ENCODE measurements at places on chromosomes 11 and 22.

DNA sequence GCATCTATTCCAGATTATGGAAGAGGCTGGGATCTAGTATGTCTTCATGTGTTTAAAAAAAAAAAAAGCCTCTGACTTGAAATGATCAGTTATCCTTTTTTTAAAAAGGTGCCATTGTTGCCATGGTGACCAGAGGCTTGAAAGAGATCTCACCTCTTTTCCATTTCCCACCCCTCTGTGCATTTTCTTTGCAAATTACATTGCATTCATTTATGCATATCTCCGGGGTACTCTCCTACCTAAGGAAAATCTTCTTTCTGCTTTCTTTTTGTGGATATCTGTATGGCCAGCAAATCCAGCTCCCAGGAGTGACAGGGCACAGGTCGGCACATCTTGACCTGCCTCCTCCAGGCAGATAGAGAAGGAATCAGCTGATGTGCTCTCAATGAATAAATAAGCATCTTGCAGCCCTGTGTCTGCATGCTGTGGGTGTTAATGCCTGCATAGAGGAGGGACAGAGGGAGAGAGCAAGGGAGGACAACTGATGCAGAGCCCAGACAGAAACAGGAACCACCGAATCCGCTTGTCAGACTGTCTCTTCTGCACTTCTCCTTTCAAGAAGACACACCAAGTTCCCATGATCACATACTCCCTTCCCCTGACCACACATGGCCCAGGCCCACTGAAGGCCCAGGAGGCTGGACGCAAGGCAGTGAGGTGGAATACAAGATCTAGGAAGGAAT lies 50.9 kb downstream of the CWC15 start:
- no peak for DNase-seq

DNA sequence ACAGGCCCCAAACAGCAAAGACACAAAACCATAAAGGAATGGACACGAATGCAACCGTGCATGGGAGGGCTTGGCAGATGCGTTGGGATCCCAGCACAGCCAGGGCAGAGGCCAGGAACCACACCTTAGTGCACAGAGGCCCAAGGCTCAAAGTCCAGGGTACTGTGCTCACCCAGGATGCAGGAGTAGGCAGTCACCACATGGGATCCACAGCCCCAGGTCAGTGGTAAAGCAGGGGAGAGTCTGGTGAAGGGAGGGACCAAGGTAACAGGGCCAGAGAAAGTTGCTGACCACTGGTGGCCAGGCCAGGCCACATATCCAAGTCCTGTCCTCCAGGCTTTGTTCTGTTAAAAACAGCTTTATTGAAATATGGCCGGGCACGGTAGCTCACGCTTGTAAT lies 6.5 kb upstream of the CERK start:
- DNase-seq = no peak

GRCh38 chr11:13834463-13834862 lies 128.1 kb upstream of the SPON1 start:
- no peak for DNase-seq

DNA sequence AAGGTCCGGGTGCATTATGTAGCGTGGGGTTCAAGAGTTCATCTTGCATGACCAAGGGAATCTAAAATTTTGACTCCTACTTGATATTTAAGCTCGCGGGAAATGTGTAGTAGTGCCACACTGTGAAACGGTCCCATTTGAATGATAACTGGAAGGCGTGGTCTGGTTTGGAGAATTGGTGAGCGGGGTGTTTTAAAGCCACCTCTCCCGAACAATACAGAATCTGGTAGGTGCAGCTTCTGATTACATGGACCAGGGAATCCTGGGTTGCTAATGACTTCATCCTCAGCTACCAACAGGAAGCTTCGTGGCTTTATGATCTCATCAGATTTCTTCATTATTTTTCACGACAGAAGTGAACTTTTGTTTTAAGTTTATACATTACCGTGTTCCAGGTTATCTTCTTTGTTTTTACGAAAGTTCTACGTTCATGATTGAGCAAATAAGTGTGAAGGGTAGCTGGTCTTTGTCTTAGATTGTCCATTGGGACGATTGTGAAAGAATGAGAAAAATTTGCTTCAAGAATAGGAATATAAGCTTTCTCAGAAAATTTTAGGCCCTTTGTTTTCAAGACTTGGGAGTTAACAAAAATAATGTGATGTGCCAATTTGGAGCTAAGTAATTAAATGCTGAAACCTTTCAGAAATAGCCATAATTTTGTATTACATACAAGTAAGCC lies 1.7 kb downstream of the QSER1 start:
- DNase-seq = peak; percentile 40

GRCh38 chr11:16820324-16821092 lies 82.1 kb downstream of the C11orf58 start:
- DNase-seq = no peak

DNA sequence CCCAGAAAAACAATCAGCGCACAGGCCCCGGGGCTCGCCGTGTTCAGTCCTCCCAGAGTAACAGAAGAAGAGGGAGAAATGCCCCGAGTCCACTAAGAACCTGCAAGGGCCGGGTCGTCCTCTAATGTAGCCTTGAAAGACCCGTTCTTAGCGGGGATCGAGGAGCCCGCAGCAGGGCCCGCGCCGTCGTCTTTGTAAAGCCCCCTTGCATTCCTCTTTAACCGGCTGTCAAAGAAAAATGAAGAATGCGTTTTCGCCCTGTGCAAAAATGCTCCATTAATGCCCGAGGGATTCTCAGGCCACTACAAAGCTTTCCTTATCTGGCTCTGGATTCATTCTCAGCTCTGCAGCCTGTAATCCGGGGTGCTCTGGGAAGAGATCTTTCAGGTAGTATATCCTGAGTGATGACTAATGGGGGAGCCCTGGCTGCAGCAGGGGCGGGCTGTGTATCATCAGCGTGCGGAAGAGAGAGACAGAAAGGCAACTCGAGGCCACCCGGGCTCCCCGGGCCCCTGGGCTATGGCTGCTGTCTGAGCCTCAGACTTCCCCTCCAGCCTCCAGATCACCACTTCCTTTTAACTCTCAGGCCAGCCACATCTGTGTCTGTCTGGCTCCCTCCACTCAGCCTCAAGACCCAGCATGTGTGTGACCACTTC lies 78.2 kb downstream of the FBLN1 start:
- DNase-seq = no peak

- DNase-seq = no peak
Measured at GRCh38 chr22:20980523-20980922, 1.6 kb upstream of the LZTR1 start.

DNA sequence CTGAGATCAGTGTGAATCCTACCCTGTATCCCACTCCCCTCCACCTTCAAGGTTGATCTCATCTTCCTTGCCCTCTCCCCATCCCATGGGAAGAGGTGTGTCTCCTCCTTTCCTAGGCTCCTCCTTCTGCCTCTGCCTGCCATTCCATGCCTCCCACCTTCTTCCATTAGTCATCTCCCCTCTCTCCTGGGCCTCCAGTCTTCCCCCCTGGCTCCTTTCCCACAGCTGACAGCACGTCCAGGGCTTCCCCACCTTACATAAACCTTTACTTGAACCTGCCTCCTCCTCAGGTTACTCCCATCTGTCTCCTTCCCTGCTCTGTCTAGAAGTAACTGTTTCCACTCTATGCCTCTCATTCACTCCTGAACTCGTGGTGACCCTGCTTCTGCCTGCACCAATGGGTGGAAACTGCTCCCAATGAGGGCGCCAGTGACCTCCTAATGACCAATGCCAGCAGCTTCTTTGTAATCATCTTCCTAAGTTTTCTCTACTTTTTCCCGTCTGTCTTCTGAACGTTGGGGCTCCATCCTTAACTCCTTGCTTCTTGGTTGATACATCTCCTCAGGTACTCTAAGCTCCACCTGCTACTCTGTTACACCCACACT lies 266.9 kb upstream of the NARS2 start:
- no peak for DNase-seq

GRCh38 chr11:38005597-38005996 lies 1407.6 kb upstream of the RAG2 start:
- DNase-seq = no peak

- DNase-seq = no peak
Measured at GRCh38 chr11:34890812-34891211, 25.4 kb downstream of the APIP start.

DNA sequence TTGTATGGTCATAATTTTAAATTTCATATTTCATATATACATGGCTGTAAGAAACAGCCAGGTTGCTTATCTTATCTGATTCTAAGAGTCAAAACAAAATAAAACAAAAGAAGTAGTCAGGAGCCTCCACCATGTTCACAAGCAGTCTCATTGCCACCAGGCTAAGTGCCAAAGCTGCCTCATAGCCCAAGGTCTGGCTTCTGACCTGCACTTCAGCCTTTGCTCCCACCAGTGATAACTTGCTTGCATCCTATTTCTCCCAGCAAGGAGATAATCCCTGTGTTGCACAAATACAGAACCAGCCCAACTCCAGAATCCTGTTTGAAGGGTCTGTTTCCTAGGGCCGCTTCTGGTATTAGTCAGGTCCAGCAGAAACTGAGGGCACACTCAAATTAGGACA lies 53.9 kb upstream of the TSKU start:
- no peak for DNase-seq

DNA sequence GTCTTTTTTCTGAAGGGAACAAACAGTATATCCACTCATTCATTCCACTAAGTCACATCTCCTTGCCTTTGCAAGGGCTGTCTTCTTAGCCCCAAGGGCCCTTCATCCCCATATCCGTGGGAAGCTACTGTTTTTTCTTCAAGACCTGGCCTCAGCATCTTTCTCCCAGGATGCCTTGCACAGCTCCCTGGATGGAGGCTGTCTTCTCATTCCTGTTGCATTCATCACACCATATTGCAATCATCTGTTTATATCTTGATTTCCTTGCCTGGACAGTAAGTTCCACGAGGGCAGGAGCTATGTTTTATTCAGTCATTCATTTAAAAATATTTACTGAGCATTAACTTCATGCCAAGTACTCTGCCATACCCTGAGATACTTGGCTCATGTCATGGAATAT lies 29.3 kb upstream of the NECTIN1 start:
- no peak for DNase-seq

- DNase-seq = no peak
Measured at GRCh38 chr11:38332046-38332445, 1734.0 kb upstream of the RAG2 start.

Data from SIG-M5 (cell line).